Adipose tissue (tissue), 3 donors: ENCODE measurements at places on chromosomes 5 and 9. TPM values are rescaled to one million over a fixed set of nuclear protein-coding genes. Genes with fewer than 3 reads are reported as not detected.

KCNV2 gene
- polyA plus RNA-seq = not detected

FAM221B gene
- 0.03 TPM for polyA plus RNA-seq

HACD4 gene
- polyA plus RNA-seq = 2.4 TPM

SPEF2 gene
- 1.3 TPM for polyA plus RNA-seq

SPINK4 gene
- 0.94 TPM for polyA plus RNA-seq

DMRT2 gene
- 2.7 TPM for polyA plus RNA-seq

SLC36A2 gene
- polyA plus RNA-seq = 0.22 TPM

CACFD1 gene
- polyA plus RNA-seq = 17.3 TPM

TTC1 gene
- polyA plus RNA-seq = 54.5 TPM

PCDHGB1 gene
- 0.36 TPM for polyA plus RNA-seq

LCN1 gene
- not detected for polyA plus RNA-seq

TAF11L12 gene
- polyA plus RNA-seq = not detected

PHYHD1 gene
- polyA plus RNA-seq = 58.1 TPM

RGS7BP gene
- polyA plus RNA-seq = 0.67 TPM

FAXDC2 gene
- 20.2 TPM for polyA plus RNA-seq

ENTPD8 gene
- polyA plus RNA-seq = 1.1 TPM

MARCOL gene
- polyA plus RNA-seq = not detected

ANGPTL2 gene
- 35.8 TPM for polyA plus RNA-seq

LCN9 gene
- polyA plus RNA-seq = 0.08 TPM

JAKMIP2 gene
- polyA plus RNA-seq = 0.36 TPM

EXOSC2 gene
- 9.6 TPM for polyA plus RNA-seq

MRPS30 gene
- 15.6 TPM for polyA plus RNA-seq

FANCG gene
- polyA plus RNA-seq = 8.5 TPM

POU4F3 gene
- polyA plus RNA-seq = not detected

CCL27 gene
- 0.34 TPM for polyA plus RNA-seq

KIF3A gene
- 4.9 TPM for polyA plus RNA-seq

ARHGEF39 gene
- 0.82 TPM for polyA plus RNA-seq

ZBED3 gene
- polyA plus RNA-seq = 8.2 TPM

RNF180 gene
- polyA plus RNA-seq = 2.5 TPM

ZFP2 gene
- polyA plus RNA-seq = 0.94 TPM

ABHD17B gene
- 9.7 TPM for polyA plus RNA-seq
